ENCODE measurements at places on chromosomes 1 and 21.
A peak's percentile ranks its signal among the peaks of the same experiment; 100 is the strongest.

- no peak for DNase-seq
Observed at GRCh38 chr1:241846862-241847539, 1.0 kb upstream of the EXO1 start.

- DNase-seq = no peak
Observed at GRCh38 chr1:21631944-21632887, 36.9 kb downstream of the RAP1GAP start.

GRCh38 chr21:35088319-35088771 is 39.2 kb upstream of the RUNX1 start:
- no peak for DNase-seq

- DNase-seq = no peak
Observed at GRCh38 chr1:204575221-204576190, 59.3 kb downstream of the MDM4 start.

GRCh38 chr1:95028954-95029353 is 43.8 kb downstream of the ALG14 start:
- no peak for DNase-seq

GRCh38 chr1:153741986-153742385 is 14.1 kb downstream of the INTS3 start:
- DNase-seq = no peak

GRCh38 chr1:209187589-209187988 is 395.9 kb upstream of the CAMK1G start:
- no peak for DNase-seq

DNA sequence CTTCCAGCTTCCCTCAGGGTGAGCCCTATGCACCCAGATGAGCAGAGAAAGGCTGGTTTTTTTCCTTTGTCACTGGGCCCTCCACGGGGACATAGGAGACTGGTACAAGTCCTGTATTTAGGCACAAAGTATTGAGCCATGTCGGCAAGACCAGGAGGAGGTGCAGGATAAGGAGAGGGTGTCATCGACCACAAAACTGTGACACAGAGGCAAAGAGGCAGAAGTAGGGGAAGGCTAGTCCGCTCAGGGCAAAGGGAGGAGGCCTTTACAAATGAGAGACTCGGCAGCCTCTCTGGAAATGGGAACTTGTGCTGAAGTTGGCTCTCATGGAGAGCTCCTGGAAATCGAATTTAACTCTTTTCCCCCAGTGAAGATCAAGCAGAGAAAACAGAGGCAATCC is 70.7 kb upstream of the CAMK1G start:
- DNase-seq = no peak

GRCh38 chr1:182261655-182262054 is 129.9 kb downstream of the GLUL start:
- DNase-seq = no peak

DNA sequence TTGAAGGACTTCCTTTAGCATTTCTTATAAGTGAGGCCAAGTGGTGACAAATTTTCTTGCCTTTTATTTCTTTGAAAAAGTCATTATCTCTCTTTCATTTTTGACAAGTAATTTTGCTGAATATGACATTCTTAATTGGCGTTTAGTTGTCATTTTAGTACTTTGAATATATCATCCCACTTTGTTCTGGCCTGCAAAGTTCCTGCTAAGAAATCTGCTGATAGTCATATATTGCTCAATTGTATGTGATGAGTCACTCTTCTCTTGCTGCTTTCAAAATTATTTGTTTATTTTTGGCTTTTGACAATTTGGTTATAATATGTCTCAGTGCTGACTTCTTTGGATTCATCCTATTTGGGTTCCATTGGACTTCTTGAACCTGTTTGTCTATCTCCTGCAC is 312.6 kb downstream of the DUSP10 start:
- DNase-seq = no peak

GRCh38 chr1:160705742-160706141 is 5.9 kb downstream of the CD48 start:
- no peak for DNase-seq

GRCh38 chr21:33977017-33977720 is 61.6 kb upstream of the ATP5PO start:
- DNase-seq = no peak

DNA sequence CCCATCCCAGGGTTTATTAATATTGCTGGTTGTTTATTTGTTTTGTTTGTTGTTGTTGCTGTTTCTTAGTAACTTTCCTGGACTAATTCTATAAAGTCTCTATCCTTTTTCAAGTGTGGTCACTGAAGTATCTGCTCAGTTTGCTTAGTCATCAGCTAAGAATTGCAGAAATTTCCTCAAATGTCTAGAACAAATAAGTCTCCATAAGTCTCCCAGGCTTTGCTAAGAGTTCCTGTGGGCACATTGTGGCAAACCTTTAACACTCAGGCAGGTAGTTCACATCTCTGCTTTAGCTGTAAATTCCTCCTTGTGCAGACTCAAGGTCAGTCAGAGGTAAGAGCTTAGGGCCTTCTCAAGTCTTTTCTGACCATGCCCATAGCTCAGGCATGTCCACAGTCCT is 38.9 kb upstream of the C1orf185 start:
- DNase-seq = no peak

DNA sequence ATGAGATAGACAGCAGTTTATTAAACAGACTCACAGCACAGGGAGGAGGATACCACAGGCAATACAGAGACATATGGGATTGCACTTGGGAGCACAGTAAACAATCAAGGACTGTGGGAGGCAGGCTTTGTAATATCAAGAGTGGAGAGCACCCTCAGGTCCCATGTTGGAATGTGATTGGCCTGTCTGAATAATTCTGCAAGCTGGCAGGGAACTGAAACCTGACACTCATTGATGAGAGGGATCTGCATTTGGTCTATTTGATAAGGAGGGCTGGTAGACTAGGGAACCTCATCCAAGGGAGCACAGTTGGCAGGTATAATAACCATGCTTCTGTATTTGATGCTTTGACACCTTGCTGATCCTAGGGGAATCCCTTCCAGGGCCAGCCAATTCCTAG is 69.9 kb upstream of the PRMT6 start:
- DNase-seq = no peak

GRCh38 chr1:24708938-24709337 is 36.3 kb upstream of the CLIC4 start:
- no peak for DNase-seq

DNA sequence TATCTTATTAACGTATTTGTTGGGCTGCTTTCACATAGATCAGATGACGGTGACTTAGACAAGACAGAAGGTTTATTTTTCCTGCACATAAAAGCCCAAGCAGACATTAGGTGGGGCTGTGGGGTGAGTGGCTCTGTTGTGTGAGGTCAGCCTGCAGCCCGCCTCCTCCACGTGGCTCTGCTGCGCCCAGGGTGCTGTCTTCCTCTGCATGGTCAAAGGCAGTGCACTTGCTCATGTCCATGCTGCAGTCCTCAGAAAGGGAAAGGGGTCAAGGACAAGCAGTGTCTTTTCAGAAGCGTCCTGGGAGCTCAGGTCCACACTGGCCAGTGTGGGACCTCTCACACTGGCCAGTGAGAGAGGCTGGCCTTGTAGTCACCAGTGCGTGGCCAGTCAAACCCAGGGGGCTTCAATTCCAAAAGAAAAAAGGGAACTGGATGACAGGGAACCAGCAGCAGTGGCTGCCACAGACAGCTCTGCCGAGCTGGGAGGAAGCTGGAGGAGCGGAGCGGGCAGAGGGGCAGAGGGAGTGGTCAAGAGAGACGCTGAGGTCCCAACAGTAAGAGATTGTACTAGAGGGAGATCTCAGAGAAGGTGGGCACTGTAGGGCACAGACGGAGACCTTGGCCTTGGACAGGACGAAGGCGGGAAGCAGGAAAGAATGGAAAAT is 35.9 kb upstream of the SLC45A1 start:
- DNase-seq = peak; percentile 6

- no peak for DNase-seq
Observed at GRCh38 chr1:8409606-8410005, 91.7 kb downstream of the SLC45A1 start.

DNA sequence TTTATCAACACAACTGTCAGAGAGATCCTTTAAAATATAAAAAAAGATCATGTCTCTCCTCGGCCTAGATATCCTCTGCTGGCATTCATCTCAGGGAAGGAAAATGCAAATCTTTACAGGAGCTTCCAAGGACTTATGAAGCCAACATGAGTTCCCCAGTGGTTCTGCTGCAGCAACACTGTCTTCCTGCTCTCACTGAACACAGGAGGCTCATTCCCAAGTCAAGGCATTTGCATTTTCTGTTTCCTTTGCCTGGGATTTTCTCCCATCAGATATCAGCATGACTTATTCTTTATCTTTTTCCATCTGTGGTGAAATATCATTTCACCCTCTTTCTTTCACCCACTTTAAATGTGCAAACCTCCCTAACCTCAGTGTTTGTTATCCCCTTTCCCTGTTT is 513.8 kb upstream of the ZP4 start:
- no peak for DNase-seq

GRCh38 chr1:194039578-194039977 is 853.2 kb upstream of the B3GALT2 start:
- no peak for DNase-seq

- no peak for DNase-seq
Observed at GRCh38 chr1:10540277-10541005, 65.7 kb downstream of the PEX14 start.

DNA sequence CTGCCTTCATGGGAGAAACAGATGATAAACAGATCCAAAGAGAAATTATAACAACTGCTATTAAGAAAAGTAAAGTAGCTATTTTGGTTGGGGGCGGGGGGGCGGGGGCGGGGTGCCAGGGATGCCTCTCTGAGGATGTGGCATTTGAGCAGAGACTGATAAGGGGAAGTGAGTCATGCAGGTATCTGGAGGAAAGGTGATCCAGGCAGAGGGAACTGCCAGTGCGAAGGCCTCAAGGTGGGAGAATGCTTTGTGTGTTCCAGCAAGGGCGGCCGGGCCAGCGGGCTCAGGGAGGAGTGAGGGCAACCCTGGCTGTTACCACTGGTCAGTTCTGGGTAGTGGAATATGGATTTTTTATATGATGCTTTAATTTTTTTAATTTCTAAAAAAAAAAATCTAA is 7.0 kb upstream of the TNFRSF1B start:
- DNase-seq = no peak

GRCh38 chr1:229579059-229579673 is 20.7 kb upstream of the ABCB10 start:
- DNase-seq = peak; percentile 65

DNA sequence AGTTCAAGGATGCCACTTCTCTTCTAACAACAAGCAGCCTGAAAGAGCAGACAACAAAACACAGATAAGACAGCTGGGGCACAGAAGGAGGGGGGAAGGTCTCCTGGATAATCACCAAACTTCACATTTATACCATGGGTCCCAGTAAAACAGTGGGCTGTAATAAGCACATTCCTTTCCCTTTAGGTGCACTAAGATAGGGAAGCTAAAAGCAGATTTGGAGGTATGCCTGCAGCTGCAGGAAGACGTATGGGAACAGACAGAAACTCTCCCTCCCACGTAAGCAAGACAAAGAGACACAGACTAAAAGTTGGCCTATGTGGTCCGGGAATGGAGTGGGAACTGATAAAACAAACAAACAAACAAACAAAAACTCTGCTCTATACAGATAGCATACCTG is 612.1 kb downstream of the MRPL39 start:
- DNase-seq = no peak

DNA sequence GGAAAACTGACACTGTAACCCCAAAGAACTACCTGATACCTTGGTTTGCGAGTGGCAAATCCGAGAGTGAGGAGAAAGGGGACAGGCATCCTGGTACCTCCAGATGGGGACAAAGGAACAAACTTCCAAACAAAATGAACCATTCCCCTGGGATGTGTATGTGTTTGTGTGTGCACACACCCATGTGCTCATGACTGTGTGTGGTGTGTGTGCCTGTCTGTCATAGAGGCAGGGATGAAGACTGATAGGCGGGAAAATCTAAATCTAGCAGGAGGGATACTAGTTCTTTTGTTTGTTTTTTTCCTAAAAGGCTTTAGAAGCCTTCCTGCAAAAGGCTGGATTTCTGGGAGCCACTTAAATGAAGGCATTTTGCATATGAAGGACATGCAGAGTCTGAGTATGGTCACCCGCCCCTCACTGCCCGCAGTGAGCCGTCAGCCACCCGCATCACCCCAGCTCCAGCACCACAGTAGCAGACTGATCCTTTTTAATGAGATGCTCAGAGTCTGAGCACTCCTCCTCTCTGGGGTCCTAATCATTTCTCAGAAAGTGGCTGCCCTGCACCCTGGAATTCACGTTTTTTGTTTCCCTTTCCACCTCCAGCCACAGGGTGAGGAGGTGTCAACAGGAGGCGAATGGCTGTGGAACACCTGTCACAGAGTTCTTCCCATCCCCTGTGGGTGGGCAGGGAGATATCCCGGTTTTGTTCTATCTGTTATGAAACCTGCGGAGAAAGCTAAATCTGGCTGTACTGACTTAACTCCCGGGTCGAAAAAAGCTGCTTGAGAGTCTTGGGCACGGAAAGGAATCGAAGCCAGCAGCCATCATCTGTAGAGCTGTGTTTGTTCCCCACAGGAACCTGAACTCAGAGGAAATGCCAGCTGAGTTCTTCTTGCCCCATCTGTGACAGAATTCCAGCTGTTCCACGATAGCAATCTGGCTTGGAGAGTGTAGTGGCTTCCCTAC is 34.9 kb downstream of the UTP25 start:
- no peak for DNase-seq

DNA sequence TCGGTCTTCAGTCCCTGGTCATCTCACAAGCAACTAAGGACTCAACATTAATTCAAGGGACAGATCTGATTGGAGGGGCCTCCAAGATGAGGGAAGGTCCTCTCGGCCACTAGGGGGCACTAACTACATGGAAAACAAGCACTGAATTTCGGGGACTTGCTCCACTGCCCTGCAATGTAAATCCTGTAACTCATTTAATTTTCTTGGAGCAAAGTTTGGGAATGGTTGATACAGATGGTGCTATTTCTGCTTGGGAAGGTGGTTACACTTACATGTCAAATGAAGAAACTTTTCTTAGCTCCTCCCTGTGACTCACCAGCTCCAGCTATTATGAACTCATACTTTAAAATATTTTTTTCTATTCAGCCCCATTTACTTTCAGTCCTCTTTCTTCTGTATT is 97.4 kb upstream of the KCNJ15 start:
- DNase-seq = peak; percentile 74

DNA sequence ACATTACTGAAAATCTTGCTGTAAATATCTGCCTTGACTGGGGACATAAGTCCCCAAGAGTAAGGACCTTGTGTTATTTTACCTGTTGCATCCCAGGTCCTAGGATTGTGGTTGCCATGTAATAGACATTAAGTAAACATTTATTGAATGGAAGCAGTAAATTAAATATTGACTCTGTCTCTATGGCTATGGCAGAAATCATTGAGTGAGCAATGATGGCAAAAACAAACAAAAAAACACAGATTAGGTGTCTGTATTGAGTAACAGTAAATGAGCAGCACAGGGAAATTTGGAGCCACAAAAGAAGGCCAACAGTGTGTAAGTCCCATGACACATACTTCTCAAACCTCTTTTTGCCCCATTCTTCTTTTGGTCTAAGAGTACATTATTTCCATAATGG is 240.4 kb downstream of the NFIA start:
- no peak for DNase-seq

DNA sequence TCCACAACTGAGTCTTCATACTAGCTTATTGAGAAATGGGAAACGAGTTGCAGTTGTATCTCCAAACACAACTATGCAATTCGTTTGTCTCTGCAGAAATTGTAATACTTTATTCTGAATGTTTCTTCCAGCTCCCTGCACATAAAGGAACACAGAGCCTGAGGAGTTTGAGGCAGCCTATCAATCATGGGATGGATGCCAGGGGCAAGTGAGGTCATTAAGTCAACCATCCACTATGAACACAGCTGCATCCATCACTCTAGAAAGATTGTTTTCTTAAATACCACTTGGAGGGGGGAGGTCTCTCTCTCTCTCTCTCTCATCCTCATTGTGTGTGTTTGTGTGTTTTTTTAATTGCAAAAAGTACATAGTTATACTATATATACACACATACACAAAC is 2.9 kb upstream of the PSMB2 start:
- no peak for DNase-seq

Data from Kasumi-1 (cell line).